D341Med (cell line): ENCODE measurements at places on chromosomes 7 and 10.

DNA sequence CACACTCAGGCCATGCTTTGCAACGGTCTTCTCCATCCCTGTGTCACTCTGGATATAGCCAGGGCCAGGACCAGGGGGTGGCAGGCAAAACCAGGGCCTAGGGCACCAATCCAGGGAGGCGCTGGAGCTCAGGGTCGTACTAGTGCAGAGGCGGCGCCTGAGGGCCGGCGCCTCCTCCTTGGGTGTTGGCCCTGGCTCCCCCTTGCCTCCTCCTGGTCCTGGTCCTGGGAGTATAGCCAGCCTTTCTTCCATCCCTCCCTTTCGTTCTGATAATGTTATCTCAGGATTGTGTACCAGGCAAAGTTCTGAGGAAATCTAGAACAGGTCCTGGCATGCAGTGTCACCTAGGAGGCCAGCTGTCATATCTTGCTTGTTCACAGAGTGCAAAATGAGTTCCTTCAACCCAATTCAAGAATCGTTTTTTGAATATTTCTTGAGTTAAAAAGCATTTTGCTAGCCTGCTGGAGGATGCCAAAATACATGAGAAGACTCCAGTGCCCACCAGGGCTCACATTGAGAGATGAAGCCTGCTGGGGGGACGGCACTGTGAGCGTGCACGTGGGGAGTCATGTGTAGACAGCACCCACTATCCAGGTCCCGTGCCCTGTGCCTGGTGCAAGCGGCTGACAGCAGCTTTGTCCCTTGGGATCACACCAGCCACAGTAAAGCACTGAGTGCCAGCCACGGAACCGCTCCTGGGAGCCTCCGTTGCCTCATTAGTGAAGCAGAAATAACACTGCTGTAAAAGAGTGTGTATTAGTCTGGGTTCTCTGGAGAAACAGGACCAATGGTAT is 106.9 kb upstream of the C7orf33 start:
- DNase-seq = no peak

- DNase-seq = no peak
Measured at GRCh38 chr7:15915686-15916293, 229.3 kb upstream of the MEOX2 start.

GRCh38 chr7:31910191-31910590 is 160.0 kb downstream of the PDE1C start:
- DNase-seq = no peak

- DNase-seq = no peak
Measured at GRCh38 chr10:72370201-72370722, 15.5 kb upstream of the DNAJB12 start.

DNA sequence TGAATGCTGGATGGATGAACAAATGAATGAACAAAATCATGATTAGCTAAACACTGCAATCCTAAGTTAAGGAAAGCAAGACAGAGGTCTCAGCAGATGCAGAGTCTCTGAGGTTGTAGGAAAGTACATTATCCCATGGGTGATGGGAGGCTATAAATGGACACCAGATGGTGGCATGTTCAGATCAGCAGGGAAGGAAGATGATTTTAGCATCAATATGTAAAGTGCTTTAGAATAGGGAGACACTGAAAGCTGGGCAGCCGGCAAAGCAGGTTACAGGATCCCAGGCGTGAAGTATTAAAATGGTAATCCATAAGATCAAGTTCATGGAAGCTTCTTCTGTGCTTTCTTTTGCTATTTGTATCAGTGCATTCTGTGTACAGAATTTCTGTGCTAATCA is 7.9 kb upstream of the RAPGEF5 start:
- DNase-seq = peak; percentile 73

DNA sequence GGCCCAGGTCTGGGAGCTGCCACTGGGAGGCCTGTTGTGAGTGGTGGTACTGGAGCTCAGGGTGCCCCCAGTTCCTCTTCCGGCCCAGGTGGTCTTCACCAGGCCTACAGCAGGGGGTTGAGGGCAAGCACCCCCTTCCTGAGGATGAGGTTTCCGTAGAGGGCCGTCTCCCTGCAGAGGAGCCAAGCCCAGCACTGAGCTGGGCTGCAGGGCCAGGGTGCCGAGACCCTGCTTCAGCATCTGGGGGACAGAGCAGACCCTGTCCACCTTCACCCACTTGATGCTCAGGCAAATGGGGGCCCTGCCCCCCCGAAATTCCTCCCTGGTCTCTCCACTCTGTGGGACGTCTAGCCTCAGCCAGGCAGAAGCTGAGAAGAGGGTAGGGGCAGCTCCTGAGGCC is 2.6 kb downstream of the FUOM start:
- no peak for DNase-seq

- DNase-seq = no peak
Measured at GRCh38 chr10:127236266-127236665, 39.9 kb upstream of the INSYN2A start.

DNA sequence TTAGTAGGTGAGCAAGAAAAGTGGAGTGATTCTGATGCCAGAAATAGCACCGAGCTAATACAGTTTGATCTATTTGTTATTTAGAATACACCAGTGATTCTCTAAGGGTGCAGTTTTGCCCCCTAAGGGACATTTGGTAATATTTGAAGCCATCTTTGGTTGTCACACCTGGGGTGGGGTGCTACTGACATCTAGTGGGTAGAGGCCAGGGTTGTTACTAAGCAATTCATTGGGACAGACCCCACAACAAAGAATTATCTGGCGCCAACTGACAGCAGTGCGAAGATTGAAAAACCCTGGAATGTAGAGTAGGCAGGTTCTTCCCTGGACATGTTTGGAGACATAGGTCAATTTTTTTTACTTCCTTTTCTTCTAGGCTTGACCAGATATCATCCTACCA is 14.6 kb downstream of the PALS2 start:
- peak; percentile 29 for DNase-seq

GRCh38 chr10:116472891-116473290 is 45.2 kb downstream of the PNLIPRP3 start:
- no peak for DNase-seq

DNA sequence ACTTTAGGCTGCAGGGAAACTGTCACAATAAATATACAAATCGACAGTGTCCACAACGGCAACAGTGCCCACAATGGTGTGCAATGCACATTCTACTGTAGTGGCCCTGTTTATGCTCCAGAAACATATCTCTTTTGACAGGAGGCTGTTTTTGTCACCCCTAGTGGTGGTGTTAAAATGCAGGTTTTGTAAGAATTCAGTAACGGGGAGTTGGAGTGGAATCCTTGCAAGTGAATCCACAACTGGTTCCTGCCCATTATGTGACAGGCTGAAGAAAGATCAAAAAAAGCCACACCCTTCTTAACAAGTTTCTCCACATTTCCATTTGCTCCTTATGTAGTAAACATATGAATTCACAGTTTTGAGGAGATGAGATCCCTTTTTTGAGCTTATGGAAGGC is 58.5 kb downstream of the BEND7 start:
- no peak for DNase-seq

GRCh38 chr7:100865938-100866728 is 1.1 kb upstream of the TRIP6 start:
- DNase-seq = no peak

- DNase-seq = no peak
Measured at GRCh38 chr7:91098566-91098965, 165.7 kb upstream of the FZD1 start.

- DNase-seq = no peak
Measured at GRCh38 chr7:136389933-136390332, 412.8 kb upstream of the MTPN start.

DNA sequence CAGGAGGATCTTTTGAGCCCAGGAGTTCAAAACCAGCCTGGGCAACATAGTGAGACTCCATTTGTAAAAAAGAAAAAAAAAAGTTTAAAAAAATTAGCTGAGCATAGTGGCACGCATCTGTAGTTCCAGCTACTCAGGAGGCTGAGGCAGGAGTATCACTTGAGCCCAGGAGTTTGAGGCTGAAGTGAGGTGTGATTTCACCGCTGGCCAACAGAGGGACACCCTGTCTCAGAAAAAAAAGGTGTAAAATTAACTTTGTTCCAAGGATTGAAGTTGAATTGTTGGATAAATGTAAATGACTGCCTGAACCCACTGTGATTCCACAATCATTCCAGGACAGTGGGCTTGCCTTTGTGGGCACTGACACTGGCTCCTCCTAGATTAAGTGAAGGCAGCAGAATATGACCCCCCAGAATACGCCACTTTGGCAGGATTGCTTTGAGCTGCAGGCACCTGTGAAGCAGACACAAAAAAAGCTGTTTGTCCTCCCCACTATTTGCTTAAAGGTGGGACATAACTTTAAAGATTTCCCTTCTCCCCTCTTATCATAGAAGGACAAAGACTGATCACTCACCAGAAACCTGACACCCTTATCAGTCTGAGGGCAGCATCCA is 57.2 kb upstream of the FOXI2 start:
- DNase-seq = no peak

GRCh38 chr7:26681819-26682418 is 182.5 kb downstream of the SKAP2 start:
- no peak for DNase-seq

GRCh38 chr10:50333872-50334271 is 82.6 kb upstream of the ASAH2 start:
- no peak for DNase-seq

- no peak for DNase-seq
Measured at GRCh38 chr10:116300542-116300941, 23.7 kb upstream of the CCDC172 start.

GRCh38 chr7:65892161-65892560 is 19.3 kb downstream of the VKORC1L1 start:
- no peak for DNase-seq

DNA sequence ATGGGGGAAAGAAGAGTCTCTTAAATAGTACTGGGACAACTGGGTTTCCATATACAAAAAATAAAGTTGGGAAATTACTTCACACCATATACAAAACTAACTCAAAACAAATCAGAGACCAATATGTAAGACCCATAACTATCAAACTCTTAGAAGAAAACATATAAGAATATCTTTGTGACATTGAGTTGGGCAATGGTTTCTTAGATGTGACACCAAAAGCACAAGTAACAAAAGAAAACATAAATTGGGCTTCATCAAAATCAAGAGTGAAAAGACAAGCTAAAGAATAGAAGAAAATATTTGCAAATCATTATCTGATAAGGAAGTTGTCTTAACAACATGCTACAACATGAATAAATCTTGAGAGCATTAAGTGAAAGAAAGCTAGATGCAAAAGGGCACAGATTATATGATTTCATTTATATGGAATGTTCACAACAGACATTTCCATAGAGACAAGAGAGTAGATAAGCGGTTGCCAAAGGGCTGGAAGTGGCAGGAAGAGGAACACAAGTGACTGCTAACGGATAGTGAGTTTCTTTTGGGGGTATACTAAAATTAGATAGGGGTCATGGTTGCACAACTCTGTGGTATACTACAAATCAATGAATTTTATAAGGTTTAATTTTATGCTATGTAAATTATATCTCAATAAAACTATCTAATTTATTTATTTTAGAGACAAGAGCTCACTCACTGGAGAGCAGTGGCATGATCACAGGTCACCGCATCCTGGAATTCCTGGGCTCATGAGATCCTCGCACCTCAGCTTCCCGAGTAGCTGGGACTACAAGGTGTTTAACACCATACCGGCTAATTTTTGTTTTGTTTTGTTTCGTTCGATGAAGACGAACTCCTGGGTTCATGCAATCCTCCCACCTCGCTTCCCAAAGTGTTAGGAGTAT is 35.4 kb downstream of the JMJD1C start:
- no peak for DNase-seq

DNA sequence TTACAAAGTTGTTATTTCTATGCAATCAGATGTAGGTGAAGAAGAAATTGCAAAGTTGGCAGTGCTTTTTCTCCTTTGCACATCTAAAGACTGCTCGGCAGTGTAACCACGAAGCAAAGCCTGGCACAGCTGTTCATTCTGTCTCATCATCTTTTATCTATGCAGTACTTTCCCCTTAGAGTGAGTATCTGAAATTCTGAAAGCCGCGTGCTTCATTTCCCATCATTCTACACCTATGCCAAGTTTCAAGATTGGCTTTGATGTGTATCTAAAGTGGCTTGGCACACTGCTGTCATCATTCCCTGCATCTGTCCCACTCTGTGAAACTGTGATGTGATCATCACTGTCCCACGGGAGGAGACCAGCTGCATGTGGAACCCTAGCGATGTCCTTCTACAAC is 15.2 kb downstream of the SOSTDC1 start:
- no peak for DNase-seq

DNA sequence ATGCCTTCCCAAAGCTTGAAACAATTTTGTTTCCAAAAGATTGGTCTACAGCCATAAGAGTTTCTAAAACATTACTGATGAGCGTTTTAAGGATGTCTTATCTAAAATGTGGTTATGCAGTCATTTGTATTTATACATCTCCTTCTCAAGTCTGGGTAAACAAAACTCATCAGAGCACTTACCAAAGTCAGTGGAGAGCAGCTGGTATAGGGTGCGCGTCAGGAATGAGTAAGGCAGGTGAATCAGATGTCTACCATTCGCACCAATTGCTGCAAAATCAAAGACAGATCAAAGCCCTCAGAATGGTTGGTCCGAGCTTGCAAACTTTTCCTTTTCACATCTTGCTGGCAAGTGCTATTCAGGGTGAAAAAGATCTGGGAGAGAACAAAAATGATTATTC is 65.6 kb upstream of the FAM171A1 start:
- DNase-seq = no peak

GRCh38 chr7:142808461-142808801 is 37.7 kb downstream of the PRSS2 start:
- DNase-seq = no peak

DNA sequence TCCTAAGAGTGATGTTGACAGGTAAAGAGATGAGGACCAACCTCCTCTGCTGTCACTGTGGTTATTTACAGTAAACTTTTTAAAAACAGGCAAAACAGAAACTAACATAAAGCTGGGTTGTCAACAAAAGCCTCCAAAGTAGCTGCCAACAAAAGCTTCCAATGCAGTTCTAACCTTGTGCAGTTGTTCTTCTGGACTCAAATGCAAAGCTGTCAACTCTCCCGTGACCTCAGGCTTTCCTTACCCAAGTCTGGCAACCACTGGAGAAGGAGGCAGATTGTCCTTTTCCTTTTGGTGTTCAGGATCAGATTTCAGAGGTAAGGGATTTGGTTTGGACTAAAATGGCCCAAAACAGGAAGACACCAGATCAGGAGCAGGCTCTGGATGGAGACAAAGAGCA is 63.1 kb downstream of the DLG5 start:
- no peak for DNase-seq

DNA sequence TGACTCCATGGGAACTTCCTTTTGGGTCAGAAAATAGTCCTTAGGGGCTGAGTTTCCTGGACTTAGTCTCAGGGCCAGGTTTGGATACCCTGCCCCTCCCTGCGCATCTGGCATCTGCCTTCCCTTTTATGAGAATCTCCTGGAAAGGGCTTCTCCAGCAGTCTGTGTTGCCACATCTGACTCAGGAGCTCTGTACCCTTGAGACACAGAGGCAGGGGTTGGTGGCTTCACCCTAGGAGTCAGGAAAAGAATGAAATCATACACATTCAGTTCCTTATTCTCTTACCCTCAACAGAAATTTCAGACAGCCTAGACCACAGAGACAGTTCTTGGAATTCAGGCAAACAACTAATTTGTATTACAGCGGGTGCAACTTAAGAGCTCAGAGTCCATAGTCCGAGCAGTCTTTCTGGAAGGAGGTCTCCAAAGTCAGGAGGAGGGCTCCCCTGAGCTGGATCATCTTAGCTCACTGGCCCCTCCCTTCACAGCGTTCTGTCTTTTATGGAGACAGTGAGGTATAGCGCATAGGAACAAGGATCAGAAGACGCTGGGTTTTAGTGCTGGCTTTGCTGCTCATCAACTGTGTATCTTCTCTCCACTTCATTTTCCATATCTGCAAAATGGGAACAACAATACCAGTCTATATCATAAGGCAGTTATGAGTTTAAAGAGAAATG is 3.0 kb upstream of the PLAU start:
- no peak for DNase-seq

- DNase-seq = peak; percentile 48
Measured at GRCh38 chr10:45425621-45426563, 51.9 kb downstream of the ALOX5 start.
